Natural killer cell (primary cell): ENCODE measurements at places on chromosomes 3 and 15. TPM values are rescaled to one million over a fixed set of nuclear protein-coding genes. Genes with fewer than 3 reads are reported as not detected.

DNA sequence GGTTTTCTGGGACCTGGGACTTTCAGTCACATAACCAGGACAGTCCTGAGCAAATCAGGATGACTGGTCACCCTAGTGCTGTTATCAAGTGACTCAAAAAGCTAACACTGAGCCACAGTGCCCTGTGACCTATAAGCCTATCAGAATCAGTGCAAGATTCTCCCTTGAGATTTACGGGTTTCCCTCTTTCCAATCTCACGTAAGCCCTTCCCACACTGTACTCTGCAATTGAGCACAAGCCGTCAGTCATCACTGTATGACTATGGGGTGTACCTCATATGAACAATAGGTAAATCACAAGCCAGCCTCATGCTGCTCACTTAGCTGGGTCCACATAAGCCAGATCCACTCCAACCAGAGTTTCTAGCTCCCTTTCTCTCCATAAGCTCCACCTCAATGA, 21.0 kb upstream of the CLDN18 start:
- no peak for DNase-seq

Gene DGKG
- total RNA-seq: 0.25 TPM

DNA sequence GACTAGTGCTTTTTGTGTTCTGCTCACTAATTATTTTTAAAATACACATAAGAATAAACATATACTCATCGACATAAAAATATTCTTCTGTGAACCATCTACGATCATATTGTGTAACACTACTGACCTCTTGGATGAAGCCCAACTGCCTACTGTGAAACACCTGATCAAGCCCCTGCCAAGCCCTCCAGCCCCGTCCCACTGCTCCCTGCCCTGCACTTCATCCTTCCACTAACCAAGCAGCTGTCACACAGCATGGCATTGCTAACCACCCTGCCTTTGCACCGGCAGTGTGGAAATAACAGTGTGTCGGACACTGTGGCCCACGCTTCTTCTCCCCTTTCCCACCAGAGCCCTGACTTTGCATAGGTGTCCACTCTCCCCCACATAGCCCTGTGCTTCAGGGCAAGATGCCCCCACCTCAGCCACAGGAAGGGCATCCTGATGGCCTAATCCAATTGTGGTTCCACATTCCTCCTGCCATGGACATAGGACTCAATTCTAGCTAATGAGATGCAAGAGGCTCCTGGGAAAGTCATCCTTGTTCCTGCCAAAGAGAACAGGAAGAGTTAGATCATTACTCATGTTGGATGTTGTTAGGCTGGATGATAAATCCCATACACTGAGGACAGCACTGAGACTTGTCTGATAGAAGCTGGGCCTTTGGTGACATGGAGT, 35.0 kb upstream of the ARID3B start:
- no peak for DNase-seq

Gene UQCC5
- 7.3 TPM for total RNA-seq

- DNase-seq: no peak
These were observed 179.3 kb upstream of the UBE2E1 start for GRCh38 chr3:23626442-23626841.

GRCh38 chr15:85458764-85459163, 78.4 kb downstream of the AKAP13 start:
- DNase-seq: no peak

Gene HHATL
- total RNA-seq: not detected

DNA sequence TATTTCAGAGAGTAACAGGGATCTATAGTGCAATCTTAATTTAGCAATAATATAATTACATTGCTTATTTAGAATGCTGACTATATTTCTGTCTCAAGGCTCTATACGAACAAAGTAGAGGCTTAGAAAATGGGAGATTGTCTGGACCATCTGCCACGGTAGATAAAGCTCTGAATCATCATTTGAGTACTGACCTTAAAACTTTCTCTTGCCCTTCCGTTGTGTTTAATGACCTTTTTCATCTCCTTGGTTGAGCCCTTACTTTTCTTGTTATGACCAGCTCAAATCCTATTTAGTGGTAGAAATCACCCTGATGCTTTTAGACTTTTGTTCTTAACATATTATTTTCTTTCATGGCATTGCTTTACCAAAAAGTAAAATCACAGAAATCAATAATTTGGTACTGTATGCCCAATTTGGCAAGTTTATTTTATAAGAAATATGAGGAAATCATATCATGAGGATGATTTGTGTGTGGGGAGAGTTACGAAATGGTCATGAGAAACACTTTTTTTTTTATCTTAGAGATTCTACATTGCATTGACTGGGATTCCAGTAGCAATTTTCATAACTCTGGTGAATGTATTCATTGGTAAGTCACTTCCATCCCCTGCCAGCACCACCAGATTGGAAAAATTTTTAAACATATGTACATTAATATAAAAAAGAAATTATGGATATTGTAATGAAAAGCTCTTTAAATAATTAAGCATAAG, 11.0 kb downstream of the NDUFB5 start:
- DNase-seq: no peak
